Heart right ventricle (tissue), 16 donors: ENCODE measurements at places on chromosomes 7 and 10. TPM values are rescaled to one million over a fixed set of nuclear protein-coding genes. Genes with fewer than 3 reads are reported as not detected.

GRCh38 chr10:74329873-74330272 lies 178.9 kb downstream of the ADK start:
- H3K36me3 ChIP-seq: no peaks in the 10 kb centered on the region
- H3K4me1 ChIP-seq: peaks cover 4% of the 10 kb centered on the region
- no peak for DNase-seq
- H3K27me3 ChIP-seq: no peaks in the 10 kb centered on the region
- H3K4me3 ChIP-seq: no peak overlapping the region

DNA sequence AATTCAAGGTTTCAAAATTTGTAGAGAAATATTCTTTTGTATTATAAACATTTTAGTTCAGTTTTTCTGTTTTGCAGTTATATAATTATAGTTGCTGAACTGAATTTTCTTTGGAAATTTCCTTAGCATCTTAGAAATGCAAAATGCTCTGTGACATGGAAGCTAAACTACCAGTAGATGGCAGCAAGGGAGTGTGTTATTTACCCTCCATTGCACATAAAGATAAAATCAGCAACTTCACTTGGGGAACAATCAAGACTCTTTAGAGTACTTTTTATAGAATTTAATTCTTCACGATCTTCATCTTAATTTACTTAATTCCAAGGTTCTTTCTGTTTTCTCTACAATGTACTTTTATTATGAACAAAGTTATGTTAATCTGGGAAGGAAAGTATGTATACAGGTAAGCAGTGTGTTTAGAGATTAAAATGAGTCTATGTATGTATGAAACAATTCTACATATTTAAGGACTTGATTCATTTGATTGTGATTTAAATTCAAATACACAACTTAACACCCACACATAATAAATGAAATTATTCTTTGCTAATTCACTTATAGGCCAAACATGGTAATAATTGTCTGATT lies 404.2 kb downstream of the THSD7A start:
- no peaks in the 10 kb centered on the region for H3K4me1 ChIP-seq
- no peaks in the 10 kb centered on the region for H3K27me3 ChIP-seq
- DNase-seq: no peak
- H3K36me3 ChIP-seq: no peaks in the 10 kb centered on the region

GRCh38 chr10:127186813-127187212 lies 9.6 kb downstream of the INSYN2A start:
- H3K4me3 ChIP-seq: no peak overlapping the region
- DNase-seq: no peak
- H3K27ac ChIP-seq: no peak overlapping the region
- no peaks in the 10 kb centered on the region for H3K36me3 ChIP-seq

DNA sequence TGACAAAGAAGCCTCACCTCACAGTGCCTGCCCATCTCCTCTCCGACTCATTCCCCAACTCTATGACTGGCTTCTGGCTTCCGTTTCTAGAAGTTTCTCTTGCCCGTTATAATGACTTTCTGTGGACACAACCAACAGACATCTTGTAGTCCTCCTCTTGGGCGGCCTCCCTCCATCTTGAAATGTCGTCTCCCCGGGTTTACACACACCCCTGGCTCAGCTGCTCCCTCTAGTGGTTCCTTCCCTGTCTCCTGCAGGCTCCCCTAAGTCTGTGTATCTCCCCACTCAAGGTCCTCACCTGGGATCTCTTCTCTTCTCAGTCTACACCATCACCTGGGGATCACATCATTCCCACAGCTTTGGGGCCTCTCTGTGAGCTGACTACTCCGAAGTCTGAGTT lies 123.4 kb upstream of the NEBL start:
- no peaks in the 10 kb centered on the region for H3K36me3 ChIP-seq
- no peak overlapping the region for H3K27ac ChIP-seq
- no peaks in the 10 kb centered on the region for H3K27me3 ChIP-seq

DNA sequence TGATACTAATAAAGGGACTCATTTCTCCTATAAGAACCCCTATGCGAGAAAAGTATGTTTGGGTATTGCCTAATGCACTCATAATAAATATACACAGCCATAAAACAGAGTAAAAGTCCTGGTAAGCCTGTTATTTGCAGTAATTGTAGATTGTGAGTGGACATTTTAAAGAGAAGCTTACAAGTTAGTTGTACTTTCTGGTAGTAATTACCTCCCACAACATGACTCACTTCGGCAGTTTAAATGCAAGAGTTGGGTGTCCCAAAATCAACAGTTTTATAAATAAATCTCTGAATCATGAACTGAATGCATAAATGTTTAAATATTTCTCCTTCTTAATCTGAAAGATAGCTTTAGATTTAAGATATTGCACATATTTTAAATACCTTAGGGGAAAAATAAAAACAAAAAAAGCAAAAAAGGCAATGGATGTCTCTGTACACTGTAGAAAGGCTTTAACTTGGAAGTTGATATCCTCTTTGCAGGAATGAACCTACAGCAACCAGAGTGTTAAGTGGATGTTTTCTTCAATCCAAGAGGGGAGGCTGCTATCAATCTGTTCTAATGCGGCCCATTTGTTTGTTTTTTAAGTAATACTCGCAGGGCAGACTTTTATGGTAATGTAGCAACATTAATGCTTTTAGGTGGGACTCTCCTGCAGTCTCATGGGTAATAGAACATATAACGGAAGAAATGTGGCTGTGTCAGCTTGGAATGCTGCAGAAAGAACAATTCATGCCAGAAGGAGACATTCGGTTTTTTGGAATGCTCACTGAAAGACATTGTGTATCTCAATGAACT lies 57.3 kb upstream of the ZEB1 start:
- no peaks in the 10 kb centered on the region for H3K27me3 ChIP-seq
- DNase-seq: no peak
- H3K4me3 ChIP-seq: no peak overlapping the region
- H3K27ac ChIP-seq: peak overlapping the region; percentile 61
- H3K36me3 ChIP-seq: no peaks in the 10 kb centered on the region

- no peaks in the 10 kb centered on the region for H3K4me1 ChIP-seq
- H3K27ac ChIP-seq: no peak overlapping the region
- H3K27me3 ChIP-seq: no peaks in the 10 kb centered on the region
- DNase-seq: no peak
- H3K4me3 ChIP-seq: no peak overlapping the region
These were observed 98.6 kb downstream of the CREM start for GRCh38 chr10:35225204-35225603.

GRCh38 chr7:1368682-1369571 lies 90.3 kb downstream of the MICALL2 start:
- no peak overlapping the region for H3K4me3 ChIP-seq
- H3K27me3 ChIP-seq: peaks cover 96% of the 10 kb centered on the region
- no peak for DNase-seq
- H3K27ac ChIP-seq: no peak overlapping the region
- H3K4me1 ChIP-seq: peaks cover 5% of the 10 kb centered on the region

DNA sequence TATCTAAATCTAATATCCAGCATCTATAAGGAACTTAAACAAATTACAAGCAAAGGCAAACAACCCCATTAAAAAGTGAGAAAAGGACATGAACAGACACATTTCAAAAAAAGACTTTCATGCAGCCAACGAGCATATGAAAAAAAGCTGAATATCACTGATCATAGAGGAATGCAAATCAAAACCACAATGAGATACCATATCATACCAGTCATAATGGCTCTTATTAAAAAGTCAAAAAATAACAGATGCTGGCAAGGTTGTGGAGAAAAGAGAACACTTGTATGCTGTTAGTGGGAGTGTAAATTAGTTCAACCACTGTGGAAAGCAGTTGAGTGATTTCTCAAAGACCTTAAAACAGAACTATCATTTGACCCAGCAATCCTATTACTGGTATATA lies 334.4 kb upstream of the CACNA2D1 start:
- H3K27ac ChIP-seq: no peak overlapping the region
- no peak for DNase-seq
- H3K27me3 ChIP-seq: no peaks in the 10 kb centered on the region
- H3K36me3 ChIP-seq: no peaks in the 10 kb centered on the region
- no peaks in the 10 kb centered on the region for H3K4me1 ChIP-seq
- no peak overlapping the region for H3K4me3 ChIP-seq

GRCh38 chr10:129410688-129411392 lies 56.2 kb upstream of the MGMT start:
- H3K4me3 ChIP-seq: no peak overlapping the region
- H3K4me1 ChIP-seq: no peaks in the 10 kb centered on the region
- H3K27ac ChIP-seq: no peak overlapping the region
- H3K27me3 ChIP-seq: no peaks in the 10 kb centered on the region

GRCh38 chr7:74269757-74270277 lies 15.6 kb upstream of the RFC2 start:
- H3K27me3 ChIP-seq: no peaks in the 10 kb centered on the region
- no peak overlapping the region for H3K27ac ChIP-seq
- DNase-seq: no peak
- H3K4me3 ChIP-seq: peak overlapping the region; percentile 67

GRCh38 chr7:113368256-113368655 lies 249.9 kb upstream of the SMIM30 start:
- no peaks in the 10 kb centered on the region for H3K4me1 ChIP-seq
- no peak for DNase-seq
- no peak overlapping the region for H3K27ac ChIP-seq

DNA sequence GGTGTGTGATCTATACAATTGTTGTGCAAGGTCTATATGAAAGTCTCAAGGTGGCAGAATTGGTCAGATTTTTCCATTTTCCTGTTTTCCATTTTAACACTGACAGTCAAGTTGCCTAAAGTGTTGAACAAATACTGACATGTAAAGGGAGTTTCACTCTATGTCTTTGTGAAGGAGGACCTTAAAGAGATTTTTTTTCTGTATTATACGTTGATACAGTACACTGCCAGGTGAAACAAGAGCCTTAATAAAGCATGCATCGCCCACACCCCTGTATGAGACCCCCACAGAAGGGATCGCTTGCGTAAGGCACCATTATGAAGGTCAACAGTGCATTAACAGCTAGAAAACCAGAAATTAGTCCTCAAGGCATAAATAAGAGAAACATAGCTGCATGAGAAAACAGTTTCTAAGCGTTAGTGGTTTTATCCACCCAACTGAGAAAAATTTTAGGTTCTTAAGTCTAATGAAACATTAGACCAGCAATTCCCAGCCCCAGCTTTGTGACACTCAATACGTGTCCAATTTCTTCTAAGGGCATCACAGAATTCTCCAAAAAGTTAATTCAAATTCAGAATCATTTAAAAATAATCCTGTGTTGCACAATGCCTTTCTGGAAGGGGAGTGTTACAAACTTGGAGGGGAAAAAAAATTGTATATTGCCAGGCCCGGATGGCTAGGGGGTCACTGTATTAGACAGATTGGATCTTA lies 6.9 kb downstream of the KLF6 start:
- H3K27ac ChIP-seq: peak overlapping the region; percentile 100
- H3K36me3 ChIP-seq: peaks cover 16% of the 10 kb centered on the region
- peaks cover 62% of the 10 kb centered on the region for H3K4me1 ChIP-seq
- no peaks in the 10 kb centered on the region for H3K27me3 ChIP-seq
- no peak overlapping the region for H3K4me3 ChIP-seq

DNA sequence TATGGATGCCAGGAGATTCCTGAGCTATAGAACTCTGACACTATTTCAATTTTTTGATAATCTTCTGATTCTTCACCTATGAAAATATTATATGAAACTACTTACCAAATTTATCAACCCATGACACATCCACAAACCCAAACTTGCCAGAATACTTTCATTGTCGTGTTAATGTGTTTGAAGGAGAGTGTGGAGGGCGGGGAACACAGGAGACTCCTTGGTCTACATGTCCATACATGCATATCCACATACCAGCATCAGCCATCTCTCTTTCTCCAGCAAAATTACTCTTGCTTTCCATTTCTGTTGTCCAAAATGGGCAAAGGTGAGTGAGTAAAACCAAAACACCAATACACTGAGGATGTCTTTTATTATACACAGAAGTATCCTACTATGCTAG lies 23.5 kb upstream of the BPGM start:
- H3K27ac ChIP-seq: no peak overlapping the region
- DNase-seq: no peak
- H3K4me3 ChIP-seq: no peak overlapping the region

- H3K4me1 ChIP-seq: no peaks in the 10 kb centered on the region
- H3K36me3 ChIP-seq: peaks cover 29% of the 10 kb centered on the region
- DNase-seq: no peak
- no peak overlapping the region for H3K4me3 ChIP-seq
- no peak overlapping the region for H3K27ac ChIP-seq
These were observed 47.2 kb upstream of the RHEB start for GRCh38 chr7:151566897-151567320.

C10orf53 gene
- not detected for total RNA-seq

ZNF777 gene
- 8.5 TPM for total RNA-seq

SUFU gene
- 8.3 TPM for total RNA-seq

EGR2 gene
- 1.6 TPM for total RNA-seq

CALML3 gene
- total RNA-seq: not detected
